Endothelial cell (in vitro differentiated cells): ENCODE measurements at places on chromosomes 5 and 9.

- no peak for DNase-seq
Measured at GRCh38 chr5:42825422-42826148, 13.9 kb upstream of the SELENOP start.

DNA sequence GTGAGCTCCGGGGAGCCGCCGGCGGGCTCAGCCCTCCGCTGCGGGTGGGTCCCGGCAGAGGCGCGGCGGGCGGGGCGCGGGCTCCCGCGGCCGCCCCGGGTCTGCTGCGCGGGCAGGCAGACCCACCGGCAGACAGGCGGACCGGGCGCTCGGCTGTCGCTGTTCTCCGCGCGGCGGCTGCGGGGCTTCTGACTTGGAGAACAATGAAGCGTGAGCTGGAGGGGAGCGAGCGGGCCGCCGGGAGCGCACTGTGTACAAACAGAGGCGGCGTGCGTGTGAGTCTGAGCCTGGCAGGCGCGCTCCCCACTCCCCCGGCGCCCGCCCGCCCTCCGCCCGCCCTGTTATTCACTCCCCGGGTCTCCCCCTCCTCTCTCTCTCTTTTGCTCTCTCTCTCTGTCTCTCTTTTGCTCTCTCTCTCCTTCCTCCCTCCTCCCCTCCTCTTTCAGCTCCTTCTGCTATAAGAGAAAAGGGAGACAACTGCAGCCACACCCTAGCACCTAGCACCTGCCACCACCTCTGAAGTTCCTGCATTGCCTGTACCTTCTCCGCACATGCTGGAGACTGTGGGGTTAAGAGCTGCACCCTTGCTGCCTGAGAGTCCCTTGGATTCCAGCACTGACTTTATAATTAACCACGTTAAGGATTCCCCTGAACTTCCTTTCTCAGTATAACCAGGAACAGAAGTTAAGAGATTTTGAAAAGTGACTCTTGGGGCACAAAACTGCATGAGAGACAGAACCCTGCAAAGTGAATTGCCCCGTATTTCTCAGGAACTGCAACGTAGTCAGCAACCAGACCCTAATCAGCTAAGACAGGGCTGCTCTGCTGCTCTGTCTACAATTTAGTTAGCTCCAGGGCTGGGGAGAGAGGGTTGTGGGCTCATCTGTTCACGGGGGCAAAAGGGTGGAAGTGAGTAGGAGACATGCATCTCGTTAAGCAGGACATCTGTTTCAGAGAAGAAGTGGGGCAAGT lies at the start of gene EDIL3:
Gene EDIL3, minus strand, starts transcription at position 277 of the 972 bp plus-strand sequence. CDS start 506 bp downstream, outside the sequence.
- peak; percentile 66 for DNase-seq

DNA sequence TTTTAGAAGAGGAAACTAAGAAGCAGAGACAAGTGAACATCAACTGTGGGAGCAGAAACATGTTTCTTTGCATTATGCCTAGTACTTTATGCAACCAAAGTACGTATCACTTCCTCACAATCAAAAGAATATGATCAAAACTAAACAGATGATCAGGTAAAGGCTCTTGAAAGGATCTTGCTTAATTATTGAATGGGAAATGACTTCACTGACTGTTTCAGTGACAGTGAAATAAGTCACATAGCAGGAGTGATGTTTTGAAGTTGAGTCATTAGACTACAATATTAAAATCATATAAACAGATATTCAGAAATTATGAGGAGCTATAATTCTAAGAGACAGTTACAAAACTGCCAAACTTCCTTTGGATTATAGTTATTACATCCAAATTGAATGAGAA lies 527.3 kb downstream of the MTRR start:
- DNase-seq, result no peak

GRCh38 chr5:88882276-88883038 lies 527 bp downstream of the MEF2C start:
- peak; percentile 7 for DNase-seq

DNA sequence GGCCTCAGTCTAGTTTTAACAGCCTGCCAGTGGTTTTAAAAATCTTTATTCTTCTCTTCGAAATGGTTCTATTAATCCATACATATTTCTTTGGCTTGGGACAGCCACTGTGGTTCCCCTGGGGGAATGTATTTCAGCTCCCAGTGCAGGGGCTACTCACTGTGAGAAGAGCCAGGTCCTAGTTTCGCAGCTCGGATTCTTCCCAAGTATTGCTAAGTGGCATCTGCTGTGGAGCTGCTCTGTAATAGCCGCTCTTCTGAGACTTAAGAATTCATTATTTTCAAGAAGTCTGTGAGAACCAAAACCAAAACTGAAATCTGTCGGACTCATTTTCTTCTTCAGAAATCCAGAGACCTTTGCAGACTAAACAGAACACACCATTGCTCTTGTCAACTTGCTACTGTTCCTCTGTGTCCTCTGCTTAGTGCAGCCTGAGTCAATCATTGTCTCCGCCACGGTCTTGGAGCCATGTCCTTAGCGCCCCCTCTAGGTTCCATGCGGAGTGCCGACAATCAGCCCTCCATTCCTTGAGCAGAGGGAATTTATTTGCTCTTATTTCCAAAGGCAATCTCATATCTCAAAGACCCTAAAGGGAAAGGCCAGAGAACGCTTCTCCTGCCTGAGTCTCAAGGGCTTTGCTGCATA lies 478.2 kb downstream of the SPATA31D1 start:
- peak; percentile 67 for DNase-seq

DNA sequence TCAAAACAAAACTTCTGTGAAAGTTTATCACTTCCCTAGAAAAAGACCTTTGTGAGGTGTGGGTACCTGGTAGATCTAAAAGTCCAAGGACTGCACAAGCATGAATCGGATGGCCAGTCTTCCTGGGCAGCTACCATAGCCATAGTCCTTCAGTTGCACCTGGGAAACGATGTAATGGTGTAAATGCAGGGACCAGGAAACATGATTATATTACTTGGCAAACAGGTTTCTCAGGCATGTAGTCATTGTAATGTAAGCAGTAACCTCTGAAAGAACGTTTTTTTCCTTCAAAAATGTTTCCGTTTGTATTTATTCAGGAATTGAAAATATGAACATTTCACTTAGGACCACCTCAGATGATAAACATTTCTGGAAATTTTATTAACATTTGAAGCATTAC lies 433.4 kb downstream of the DTWD2 start:
- no peak for DNase-seq

GRCh38 chr9:126394802-126395201 lies 68.2 kb downstream of the MVB12B start:
- no peak for DNase-seq

DNA sequence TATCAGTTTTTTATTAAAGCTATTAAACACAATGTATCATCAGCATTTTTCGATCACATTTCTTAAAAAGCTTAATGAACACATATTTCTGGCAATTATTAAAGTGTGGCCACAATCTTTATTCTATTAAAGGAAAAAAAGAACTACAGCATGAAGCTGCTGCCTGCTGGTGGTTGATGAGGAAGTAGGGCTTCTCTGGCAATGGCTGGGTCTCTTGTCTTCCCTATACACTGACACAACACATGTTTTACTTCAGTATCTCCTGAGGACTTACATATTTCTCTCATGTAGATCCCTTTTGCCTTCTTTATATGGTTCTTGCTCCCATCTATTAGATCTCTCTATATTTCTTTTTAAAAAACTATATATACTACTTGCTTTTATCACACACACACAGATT lies 590.7 kb downstream of the RAB3C start:
- DNase-seq, result no peak

DNA sequence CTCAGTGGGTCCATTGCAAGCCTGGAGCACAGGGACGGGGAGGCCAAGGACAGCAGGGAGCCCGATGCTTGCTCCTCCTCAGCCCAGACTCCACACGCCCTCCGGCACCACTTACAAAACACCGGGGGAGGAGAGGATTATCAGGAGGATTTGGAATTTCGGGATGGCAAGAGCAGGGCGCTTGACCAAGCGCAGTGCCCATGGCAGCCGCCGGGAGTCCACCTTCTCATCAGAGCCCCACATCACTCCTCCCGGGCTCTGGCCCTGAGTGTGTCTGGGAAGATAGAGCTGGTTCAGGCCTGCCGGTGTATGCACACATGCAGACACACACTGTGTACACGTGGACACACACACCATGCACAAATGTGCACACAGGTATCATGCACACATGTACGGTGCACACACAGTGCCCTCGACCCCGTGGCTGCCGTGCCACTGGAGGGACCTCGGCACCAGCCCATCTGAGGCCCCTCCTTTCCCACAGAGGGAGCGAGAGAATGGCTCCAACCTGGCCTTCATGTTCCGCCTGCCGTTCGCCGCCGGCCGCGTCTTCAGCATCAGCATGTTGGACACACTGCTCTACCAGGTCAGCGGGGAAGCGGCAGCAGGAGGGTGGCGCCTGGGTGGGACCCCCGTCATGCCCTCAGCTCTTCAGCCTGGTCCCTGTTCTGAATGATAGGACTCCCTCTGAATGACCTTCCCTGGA lies 81.7 kb downstream of the KCNT1 start:
- no peak for DNase-seq

DNA sequence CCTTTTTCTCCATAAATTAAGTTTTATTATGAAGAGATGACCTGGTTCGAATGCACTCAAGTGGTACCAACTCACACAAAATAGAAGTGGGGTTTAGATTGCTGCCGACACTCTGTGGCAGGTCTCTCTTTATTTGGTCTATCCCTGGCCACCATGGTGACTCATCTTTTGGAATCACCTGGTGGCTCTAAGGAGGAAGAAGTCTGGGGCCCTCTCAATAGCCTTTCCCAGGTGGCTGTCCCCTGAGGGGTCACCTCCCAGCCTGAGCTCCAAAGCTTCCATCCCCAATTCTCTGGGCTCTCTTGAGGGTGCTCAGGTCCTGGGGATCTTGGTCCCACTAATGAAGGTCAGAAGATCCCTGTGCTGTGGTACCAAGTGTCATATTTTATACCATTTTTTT lies 136.8 kb downstream of the MVB12B start:
- no peak for DNase-seq

GRCh38 chr9:3820643-3821042 lies 294.8 kb upstream of the RFX3 start:
- DNase-seq, result no peak
